ENCODE measurements at places on chromosomes 12 and 14.

DNA sequence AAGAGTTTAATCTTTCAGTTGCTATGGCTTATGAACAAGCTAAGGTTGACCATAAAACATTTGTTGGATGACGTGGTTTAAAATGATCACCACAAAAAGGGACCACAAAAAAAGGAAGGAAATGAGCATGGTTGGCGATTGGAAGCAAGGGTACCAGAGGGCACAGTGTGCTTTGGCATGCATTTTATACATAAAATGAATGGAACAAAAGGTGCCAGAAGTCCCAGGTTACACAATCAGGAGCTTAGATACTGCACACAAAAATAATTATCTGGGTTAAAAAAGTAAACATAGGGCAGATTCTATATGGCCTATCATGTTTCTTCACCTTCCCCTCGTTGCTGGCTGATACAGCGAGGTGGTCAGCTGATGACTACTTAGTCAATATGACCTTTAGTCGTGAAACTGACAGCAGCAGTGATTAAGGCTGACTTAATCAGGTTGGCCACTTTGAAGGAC lies 50.7 kb downstream of the ZC3H14 start:
- peak; percentile 65 for DNase-seq

GRCh38 chr14:101721111-101721510 lies 40.4 kb upstream of the PPP2R5C start:
- no peak for DNase-seq

GRCh38 chr12:46480316-46480715 lies 107.7 kb upstream of the SLC38A2 start:
- no peak for DNase-seq

GRCh38 chr14:70283156-70283555 lies 76.3 kb downstream of the COX16 start:
- no peak for DNase-seq

DNA sequence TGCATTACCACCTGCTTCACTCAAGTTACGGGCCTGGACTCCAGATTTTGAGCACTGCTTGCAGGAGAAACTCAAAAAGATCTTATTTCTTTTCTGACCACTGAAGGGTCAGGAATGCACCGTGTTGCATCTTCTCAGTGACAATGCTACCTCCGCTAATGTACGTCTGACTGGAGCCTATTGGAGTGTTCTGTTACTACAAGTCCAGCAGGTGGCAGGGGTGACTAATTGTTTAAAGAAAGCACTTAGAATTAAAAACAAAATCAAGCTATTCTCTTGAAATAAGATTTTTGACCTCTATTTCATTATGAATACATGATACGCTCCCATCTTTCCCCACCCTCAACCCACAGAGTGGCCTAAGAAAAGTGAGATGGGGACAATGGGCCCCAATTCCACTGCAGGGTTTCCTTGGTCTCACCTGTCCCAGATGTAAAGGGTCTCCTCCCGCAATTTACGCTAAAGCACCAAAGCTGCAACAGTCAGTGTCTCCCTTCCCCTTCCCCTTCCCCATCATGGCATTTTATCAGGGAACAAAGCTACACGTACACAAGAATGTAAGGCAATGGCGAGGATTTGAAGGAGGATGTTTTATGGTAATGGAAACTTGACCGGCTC lies 2.2 kb downstream of the TBPL2 start:
- DNase-seq: peak; percentile 75

All from fibroblast of mammary gland (primary cell).